Kidney epithelial cell (primary cell): ENCODE measurements at places on chromosomes 4 and X.

DNA sequence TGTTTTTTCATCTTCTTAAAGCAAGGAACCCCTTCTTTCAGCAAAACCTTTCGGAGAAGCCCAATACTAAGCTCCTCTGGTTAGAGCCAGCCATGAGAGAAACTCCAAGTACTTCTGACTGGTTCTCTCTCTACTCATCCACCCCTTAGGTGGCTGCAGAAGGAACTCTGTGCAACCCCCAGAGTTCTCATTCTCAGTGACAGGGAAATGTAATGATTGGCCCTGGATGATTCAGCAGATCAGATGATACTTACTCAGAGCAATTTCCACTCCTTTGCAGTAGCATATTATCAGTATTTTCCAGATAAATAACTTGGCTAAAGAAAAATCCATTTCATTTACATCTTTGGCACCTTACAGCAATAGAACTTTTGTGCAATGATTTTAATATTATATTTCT is 3.2 kb downstream of the SPP1 start:
- peak; percentile 48 for DNase-seq

DNA sequence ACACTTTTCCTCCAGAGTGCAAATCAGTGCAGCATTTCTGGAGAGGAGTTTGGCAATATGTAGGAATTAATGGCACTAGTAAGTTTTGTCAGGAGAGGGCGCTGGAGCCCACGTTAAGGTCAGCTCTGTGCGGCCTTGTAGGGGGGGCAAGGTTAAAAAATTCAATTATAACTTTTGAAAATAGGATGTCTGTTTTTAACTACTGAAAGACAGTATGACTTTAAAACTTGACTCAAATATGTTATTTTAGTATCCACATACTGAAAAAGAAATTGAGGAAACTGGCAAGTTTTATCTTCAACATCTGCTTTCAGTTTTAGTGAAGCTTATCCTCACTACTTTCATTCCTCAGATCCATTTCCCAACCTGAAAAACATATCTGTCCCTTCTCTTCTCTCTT is 30.9 kb upstream of the HSD17B13 start:
- DNase-seq, result no peak

DNA sequence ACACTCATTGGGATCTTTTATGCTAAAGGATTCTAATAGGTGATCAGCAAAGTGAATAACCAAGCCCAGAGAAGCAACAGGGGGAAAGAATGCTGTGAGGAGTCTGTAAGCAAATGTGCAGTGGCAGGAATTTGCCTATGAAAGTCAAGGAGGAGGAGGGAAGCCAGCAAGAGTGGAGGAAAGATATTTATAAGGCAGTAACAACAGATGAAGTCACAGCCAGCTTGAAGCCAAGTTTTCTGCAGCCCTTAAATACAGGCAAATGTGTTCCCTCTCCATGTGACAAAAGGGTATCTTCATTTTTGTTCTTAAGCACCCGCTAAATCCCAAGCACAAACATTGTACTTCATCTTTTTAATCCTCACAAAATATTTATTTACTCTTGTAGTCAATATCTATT is 275.0 kb upstream of the CLNK start:
- DNase-seq, result no peak

GRCh38 chr4:75180790-75181776 is 248.2 kb downstream of the PARM1 start:
- DNase-seq, result no peak

- DNase-seq, result no peak
These were observed 67.9 kb downstream of the TMLHE start for GRCh38 chrX:155544881-155545280.

GRCh38 chrX:99469439-99469838 is 940.6 kb downstream of the PCDH19 start:
- DNase-seq, result no peak

GRCh38 chrX:64097891-64098290 is 107.6 kb downstream of the AMER1 start:
- DNase-seq, result no peak

DNA sequence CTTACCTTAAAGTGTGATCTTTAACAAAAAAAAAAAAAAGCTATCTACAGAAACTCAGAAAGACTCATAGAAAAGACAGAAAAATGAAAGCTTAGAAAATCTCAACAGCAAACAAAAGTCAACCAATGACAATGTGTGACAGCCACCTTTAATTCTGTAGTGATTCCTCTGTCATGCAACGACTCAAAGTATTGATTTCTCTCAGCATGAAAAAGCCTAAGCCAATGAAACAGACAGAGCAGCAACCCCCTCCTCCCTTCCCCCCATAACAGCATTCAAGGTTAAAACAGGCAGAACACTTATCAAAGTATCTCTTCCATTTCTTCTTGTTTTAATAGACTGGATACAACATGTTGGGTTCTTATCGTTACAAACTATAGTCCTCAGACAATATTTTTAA is 112.5 kb downstream of the MAB21L2 start:
- no peak for DNase-seq

DNA sequence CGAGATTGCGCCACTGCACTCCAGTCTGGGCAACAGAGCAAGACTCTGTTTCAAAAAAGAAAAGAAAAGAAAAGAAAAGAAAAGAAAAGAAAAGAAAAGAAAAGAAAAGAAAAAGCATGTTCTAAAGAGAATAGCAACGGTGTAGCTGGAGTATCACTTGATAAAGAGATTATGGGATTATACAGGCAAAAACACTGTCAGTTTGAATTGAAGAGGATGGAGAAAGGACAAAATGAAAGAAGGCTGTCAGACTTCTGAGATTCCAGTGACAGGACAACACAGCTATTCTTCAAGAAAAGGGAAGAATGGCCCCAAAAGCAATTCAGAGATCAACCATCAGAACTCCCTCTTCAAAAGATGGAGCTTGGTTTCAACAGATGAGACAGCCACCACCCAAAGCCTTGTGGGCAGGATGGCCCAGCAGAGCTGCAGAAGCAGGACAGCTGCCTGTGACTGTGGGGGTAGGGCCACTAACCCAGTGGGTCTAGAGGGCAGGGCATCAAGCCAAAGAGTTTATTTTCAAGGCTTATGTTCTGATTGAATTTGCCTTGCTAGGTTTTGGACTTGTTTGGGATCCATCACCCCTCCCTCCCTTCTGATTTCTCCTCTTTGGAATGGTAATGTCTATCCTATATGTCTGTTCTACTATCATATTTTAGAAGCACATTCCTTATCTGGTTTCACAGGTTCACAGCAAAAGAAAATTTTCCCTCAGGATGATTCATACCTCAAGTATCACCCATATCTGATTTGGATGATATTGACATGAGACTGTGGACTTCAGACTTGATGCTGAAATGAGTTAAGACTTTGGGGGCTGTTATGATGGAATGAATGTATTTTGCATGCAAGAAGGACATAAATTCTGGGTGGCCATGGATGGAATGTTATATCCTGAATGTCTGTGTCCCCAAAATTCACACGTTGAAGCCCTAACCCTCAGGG is 17.5 kb downstream of the RFC1 start:
- no peak for DNase-seq

DNA sequence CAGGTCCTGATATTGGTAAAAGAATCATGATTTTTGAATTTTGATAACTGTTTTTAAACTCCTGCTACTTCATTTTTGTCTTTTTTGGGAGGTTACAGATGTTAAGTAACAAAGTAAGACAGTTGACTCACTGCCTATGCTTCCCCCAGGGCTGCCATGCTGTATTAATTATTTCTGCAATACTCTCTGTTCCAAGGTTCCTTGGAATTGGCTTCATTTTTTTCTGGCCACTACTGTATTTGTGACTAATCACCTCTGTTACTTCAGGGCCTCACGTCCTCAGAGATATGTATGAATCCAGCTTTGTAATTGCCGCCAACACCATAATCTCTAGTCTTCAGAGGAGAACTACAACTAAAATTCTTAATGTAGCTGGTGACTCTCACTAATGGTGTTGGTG is 1729.3 kb downstream of the C4orf33 start:
- DNase-seq, result no peak

DNA sequence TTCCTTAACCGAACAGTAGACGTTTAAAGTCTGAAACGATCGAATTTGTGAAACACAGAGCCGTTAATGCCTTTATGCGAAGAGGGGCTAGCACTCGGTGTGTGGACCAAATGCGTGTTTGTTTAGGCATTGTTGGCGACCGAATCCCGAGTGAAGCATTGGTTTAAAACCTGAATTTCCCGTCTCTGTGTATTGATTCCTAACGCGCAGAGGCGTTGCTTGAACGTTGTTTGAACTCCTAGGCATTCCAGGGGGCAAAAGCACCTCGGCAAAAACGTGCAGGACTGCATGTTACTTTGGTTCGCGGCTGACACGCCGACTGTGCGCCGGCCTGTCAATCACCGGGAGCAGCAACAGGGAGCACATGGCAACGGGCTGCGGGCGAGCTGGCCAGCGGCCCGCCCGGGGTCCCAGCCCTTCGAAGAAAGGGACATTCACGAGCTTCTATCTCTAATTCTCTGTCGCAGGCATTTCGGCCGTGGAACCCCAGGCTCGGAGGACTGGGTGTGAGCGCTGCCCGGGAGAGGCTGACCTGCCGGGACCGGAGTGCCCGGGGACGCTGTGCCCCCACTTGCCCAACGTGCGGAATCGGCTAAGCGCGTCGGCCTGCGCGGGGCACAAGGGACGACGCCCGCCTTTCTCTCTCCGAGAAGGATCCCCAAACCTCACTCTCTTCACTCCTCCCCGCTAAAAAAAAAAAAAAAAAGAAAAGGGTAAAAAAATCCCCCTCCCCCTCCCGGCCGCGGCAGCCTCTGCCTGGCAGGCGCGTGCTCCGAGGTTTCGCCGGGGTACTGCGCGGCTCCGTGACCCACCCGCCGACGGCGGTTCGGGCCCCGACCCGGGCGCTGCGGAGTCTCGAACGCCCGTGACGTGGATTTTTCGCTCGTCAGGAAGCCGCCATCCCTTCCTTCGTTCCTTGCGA is 810 bp downstream of the SPRY1 start:
- no peak for DNase-seq
